EL (cell line): ENCODE measurements at places on chromosomes 12 and 14.

GRCh38 chr12:101695706-101696105, 1.7 kb upstream of the CHPT1 start:
- peak; percentile 13 for DNase-seq

GRCh38 chr14:36659822-36660735, 1.6 kb upstream of the PAX9 start:
- DNase-seq = no peak

DNA sequence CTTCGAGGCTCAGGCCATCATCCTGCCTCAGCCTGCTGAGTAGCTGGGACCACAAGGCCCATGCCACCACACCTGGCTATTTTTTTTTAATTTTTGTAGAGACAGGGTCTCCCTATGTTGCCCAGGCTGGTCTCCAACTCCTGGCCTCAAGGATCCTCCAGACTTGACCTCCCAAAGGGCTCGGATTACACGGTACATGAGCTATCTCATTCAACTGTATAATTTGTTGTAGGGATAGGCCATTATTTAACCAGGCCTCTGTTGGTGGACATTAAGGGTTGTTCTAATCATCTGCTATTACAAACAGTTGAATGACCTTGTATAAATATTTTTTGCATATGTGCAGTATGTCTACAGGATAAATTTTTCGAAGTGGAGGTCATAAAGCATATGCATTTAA, 9.0 kb downstream of the KIF5A start:
- DNase-seq = no peak

DNA sequence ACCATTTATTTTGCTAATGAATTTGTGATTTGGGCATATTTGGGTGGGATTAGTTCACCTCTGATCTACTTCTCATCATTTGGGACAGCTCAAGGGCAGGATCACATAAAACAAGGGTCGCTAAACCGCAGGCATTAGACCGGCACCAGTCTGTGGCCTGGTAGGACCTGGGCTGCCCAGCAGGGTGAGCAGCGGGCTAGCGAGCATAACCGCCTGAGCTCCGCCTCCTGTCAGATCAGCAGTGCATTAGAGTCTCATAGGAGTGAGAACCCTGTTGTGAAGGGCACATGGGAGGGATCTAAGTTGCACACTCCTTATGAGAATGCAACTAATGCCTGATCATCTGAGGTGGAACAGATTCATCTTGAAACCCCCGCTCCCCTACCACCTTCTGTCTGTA, 785.3 kb downstream of the TRHDE start:
- no peak for DNase-seq

DNA sequence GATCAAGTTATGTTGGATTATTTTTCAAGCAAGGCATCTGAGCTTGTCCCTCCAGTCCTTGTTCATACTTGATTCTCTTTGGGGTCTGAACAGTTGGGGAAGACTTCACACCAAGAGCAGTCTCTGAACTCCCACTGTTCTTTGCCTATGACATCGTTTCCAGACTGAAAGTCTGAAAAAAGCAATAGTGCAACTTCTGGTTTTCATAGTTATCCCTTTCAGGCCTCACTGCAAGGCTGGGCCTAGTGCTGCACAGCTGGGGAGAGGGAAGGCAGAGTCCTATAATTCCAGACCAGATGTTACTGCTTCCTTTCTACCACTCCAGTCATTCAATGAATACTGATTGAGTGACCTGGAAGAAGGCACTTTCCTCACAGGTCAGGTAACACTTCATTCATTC, 187.1 kb upstream of the CCND2 start:
- DNase-seq = no peak

DNA sequence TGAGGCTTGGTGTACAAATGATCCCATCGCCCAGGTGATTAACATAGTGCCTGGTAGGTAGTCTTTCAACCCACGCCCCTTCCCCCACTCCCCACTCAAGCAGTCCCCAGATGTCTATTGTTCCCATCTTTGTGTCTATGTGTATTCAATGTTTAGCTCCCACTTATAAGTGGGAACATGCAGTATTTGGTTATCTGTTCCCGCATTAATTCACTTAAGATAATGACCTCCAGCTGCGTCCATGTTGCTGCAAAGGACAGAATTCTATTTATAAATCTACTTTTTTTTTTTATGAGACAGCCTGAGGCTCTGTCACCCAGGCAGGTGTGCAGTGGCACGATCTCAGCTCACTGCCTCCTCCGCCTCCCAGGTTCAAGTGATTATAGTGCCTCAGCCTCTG, 15.7 kb downstream of the SPX start:
- DNase-seq = no peak

DNA sequence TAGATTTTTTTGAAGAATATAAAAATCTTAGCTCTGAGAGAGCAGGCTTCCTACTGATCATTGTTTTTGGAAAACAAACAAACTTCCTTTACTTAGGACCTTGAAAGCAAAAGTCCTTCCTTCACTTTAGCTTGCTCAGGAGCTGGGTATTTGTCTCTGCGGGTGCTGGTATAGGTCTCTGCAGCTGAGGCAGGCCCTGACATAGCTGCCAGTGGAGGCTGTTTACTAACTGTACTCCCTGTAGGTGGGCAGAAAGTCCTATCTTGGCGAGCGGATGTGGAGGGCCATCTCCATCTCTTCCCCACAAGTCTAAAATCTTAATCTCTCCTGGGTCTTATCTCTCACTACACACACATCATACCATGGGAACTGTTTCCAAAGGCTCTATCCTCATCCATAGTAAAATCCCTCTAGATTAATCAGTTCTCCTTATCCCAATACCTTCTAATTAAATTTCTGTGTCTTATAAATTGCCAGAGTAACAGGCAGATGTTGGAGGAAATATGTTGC, 4.1 kb upstream of the MIA2 start:
- no peak for DNase-seq

DNA sequence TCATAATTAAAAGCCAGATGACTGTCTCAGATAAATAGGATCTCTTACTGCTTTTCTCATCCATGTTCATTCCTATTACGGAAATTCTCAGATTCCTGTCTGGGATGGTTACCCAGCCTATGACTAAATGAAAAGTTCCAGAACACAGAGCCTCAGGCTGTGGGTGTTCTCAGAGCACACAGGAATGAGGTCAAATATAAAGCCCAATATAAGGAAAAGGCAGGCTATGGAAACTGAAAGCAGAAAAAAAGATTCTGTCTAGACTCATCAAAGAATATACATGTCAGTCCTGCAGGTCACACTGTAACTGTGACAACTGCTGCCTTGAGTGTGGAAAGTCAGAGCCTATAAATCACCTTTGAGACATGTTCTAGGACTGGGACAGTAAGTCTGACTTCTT, 64.3 kb downstream of the DCAF5 start:
- peak; percentile 88 for DNase-seq
